Ammon's horn (tissue), 1 donor: ENCODE measurements at places on chromosomes 12 and 14.

GRCh38 chr14:66008631-66009030 is 477.5 kb upstream of the CCDC196 start:
- peak; percentile 5 for DNase-seq

- DNase-seq: no peak
These were observed 91.3 kb upstream of the DNM1L start for GRCh38 chr12:32587581-32588495.

- no peak for DNase-seq
These were observed 164.6 kb downstream of the TMEM117 start for GRCh38 chr12:44000309-44000952.

GRCh38 chr14:22159099-22159498 is 429.9 kb downstream of the DAD1 start:
- no peak for DNase-seq

GRCh38 chr12:11183011-11183410 is 3.7 kb downstream of the TAS2R42 start:
- DNase-seq: no peak

GRCh38 chr12:62957233-62957953 is 22.4 kb upstream of the PPM1H start:
- no peak for DNase-seq

DNA sequence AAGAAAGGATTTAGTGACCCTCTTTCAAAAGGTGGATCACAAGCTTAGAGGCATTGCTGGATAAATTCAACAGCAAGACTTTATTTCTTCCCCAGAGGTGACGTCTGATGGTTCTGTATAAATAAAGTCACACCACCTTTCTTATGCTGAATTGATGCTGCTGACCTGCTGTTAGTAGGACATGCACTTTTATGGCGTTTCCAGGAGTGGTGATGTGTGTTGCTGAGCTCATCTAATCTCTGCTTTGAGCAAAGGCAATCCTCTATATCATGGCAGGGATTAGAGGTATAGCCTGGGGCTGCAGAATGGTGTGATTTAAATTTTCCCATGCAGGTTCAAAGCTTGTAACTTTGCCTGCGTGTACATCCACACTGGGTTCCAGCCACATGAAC is 94.9 kb downstream of the ETV6 start:
- no peak for DNase-seq

- no peak for DNase-seq
These were observed 193.0 kb downstream of the SYT1 start for GRCh38 chr12:79057540-79057939.

DNA sequence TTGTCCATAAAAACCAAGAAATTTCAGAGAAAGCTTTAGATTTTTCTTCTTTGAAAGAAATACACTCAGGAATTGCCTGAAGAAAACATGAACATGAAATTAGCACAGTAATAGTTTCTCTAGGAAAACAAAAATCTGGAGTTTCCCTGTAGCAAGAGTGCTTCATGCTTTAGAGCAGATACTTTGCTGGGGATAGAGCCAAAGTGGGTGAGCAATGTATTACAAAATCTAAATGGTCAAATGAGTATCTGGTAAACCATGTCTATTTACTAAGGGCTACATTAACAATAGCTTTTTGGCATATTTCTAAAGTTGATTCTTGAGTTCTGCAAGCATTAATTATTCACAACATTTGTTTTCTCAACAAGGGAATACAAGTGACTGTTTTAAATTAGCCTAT is 26.2 kb downstream of the AVPR1A start:
- no peak for DNase-seq

- no peak for DNase-seq
These were observed 14.3 kb upstream of the DHRS7 start for GRCh38 chr14:60179431-60179869.

GRCh38 chr14:88208858-88209257 is 114.2 kb downstream of the KCNK10 start:
- no peak for DNase-seq

DNA sequence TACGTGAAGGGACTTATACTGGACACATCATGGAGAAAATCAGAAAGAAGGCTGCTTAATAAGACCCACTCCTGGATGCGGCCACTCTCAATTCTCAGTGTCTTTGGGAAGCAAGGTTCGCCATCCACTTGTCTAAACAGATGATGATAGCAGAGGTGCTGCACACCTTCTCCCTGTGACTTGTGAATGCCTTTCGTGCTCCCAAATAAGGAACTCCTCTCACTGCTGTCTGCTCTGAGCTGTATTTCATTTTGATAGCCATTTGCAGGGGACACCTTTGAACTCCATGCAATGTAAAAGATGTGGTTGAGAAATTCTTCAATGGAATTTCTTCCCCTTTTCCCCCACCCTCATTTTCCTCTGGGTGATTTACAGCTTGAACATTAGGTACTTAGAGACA is 11.6 kb downstream of the RMST start:
- DNase-seq: no peak

DNA sequence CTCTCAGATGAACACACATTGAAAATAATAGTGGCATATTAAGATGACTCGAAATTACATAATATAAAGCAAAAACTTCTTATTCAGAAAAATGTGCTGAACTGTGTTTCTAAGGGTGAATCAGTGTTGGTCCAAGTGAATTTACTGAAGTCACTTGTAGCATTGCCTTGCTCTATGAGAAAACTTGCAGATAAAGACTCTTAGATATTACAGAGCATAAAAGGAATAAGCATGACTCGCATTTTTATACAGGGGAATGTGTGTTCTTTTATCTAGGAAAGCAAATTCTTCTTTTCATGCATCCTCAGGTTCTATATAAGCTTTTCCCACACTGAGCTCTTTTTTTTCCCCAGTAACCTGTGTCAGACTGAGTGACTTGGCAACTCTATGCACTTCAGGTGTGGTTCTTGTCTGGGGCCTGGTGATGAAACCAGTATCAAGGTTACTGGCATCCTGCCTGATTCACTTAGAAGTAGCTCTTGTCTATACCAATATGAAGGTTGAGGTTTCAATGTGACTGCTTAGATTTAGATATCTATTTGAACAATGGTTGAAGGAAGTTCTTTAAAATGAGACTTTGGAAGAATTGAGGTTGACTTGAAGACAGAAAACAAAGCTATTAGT is 76.1 kb downstream of the OTOGL start:
- DNase-seq: no peak

GRCh38 chr12:114245555-114245954 is 160.4 kb downstream of the TBX5 start:
- peak; percentile 31 for DNase-seq

GRCh38 chr12:67920413-67920812 is 68.8 kb upstream of the IFNG-AS1 start:
- DNase-seq: no peak

DNA sequence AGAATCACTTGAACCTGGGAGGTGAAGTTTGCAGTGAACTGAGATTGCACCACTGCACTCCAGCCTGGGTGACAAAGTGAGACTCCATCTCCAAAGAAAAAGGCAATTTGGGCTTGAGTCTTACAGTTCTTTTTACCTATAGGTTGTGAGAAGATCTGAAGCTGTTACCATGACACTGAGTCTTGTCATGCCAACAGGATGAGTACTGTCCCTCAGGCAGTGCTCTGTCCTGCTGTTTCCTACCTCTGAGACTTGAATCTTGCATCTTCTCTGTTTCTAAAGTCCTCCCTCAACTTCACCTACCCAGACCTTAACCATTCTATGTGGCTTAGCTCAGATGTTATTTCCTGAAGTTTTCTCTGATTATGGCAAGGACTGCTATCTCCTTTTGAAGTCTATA is 400.8 kb upstream of the PRICKLE1 start:
- DNase-seq: no peak

GRCh38 chr12:46686267-46686942 is 139.4 kb downstream of the SLC38A4 start:
- DNase-seq: no peak

DNA sequence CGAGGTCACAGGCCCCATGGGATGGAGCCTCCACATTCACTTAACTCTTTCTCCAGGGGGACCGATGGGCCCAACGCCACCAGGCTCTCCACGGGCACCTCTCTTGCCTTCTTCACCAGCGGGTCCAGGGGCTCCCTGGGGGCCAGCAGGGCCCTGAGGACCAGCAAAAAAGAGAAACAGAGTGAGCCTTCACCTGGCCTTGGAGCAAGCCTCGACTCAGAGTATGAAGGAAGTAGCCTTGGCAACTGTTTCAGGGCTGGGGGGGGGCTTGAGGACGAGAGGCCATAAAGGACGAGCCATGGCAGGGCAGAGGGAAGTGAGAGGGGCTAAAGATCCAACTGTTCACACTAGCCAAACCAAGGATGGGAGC is 18.0 kb downstream of the COL2A1 start:
- no peak for DNase-seq

DNA sequence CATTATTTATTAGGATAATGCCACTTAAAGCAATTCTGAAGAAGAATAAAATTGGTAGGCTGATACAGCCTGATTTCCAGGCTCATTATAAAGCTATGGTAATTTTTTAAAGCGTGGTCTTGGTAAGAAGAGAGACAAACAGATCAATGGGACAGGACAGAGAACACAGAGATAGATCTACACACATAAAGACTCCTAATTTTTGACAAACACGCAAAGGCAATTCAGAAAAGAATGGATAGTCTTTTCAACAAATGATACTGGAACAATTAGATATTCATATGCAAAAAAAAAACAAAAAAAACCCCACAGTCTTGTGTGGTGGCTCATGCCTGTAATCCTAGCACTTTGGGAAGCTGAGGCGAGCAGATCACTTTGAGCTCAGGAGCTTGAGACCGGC is 25.9 kb upstream of the MEG3 start:
- no peak for DNase-seq

DNA sequence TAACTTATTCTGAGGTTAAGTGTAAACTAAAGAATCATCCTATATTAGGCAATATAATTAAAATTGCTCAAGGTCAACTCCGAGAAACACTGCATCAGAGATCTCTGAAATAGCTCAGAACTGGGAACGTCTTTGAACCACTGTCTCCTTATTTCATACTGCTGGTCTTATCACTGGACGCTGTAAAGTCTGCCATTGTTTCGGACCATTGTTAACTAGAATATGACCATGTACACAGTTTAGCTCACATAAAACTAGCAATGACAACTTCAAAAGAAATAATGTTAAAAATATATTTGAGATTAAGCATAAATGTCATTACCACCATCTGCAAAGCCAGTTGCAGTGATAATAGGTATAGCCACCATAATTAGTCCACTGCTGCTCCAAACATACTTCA is 2.9 kb downstream of the ABCD2 start:
- no peak for DNase-seq

GRCh38 chr14:54169254-54169924 is 212.8 kb upstream of the BMP4 start:
- DNase-seq: no peak

GRCh38 chr12:122021822-122022392 is at the start of gene BCL7A:
BCL7A (plus strand) TSS chr12:122021884; CDS start chr12:122022092, 208 bp downstream.
- DNase-seq: peak; percentile 71

GRCh38 chr14:68788996-68789820 is 3.7 kb downstream of the ZFP36L1 start:
- DNase-seq: peak; percentile 85
